ENCODE measurements at places on chromosomes 13 and 19. TPM values are rescaled to one million over a fixed set of nuclear protein-coding genes. Genes with fewer than 3 reads are reported as not detected.

CNN1 gene
- 16.4 TPM for total RNA-seq

DNA sequence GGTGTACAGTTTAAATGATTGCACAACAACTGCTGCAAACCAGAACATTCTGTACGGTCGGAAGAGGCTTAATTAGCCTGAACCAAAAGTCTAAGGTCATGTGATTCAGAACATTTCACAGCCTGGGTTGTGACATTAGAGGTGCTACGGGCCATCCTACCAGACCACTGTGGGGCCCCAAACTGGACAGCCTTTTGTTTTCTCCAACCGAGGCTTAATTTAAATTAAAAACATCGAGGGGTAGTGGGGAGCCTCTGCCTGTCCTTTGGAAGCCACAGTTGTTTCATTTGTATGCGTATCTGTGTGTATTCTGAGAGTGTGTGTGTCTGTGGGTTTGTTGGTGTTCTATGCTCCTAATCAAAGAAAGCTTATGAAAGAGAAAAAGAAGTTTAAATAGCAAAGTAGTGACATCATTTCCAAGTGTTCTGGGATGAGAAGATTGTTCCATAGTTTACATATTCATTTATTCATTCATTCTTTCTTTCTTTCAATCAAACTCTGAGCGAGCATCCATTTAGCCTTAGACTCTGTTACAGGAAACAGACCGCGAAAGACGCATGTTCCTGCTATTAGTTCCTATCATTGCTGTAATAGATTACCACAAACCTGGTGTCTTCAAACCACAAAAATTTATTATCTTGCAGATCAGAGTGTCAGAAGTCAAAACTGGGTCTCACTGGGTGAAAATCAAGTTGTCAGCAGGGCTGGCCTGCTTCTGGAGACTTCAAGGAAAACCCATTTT, 444.8 kb downstream of the FOXO1 start:
- H3K4me1 ChIP-seq = peaks cover 23% of the 10 kb centered on the region
- DNase-seq = no peak
- H3K36me3 ChIP-seq = no peaks in the 10 kb centered on the region
- H3K27me3 ChIP-seq = no peaks in the 10 kb centered on the region
- H3K4me3 ChIP-seq = no peak overlapping the region
- peak overlapping the region; percentile 70 for H3K27ac ChIP-seq

BCL3 gene
- 41.0 TPM for total RNA-seq

DNA sequence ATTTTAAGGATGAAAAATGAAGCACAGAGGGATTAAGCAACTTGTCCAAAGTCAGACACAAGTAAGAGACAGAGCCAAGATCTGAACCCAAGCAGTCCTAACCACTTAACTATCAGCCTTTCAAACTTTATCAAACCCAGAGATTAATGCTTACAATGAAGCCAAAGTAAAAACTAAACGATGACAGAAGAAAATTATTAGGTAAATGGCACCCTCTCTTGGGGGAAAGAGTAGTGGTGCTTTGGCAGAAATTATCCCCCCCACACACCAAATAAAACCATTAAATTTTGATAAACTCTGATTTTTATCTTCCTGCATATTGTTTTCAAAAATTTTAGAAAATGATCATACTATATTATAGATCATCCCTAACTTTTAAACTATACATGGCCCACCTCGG, 329.2 kb downstream of the SLC7A1 start:
- no peak for DNase-seq
- no peaks in the 10 kb centered on the region for H3K4me1 ChIP-seq
- H3K4me3 ChIP-seq = no peak overlapping the region
- no peaks in the 10 kb centered on the region for H3K36me3 ChIP-seq
- no peaks in the 10 kb centered on the region for H3K27me3 ChIP-seq
- no peak overlapping the region for H3K27ac ChIP-seq

- H3K4me3 ChIP-seq = no peak overlapping the region
- no peak for DNase-seq
- H3K4me1 ChIP-seq = peaks cover 33% of the 10 kb centered on the region
- no peak overlapping the region for H3K27ac ChIP-seq
These were observed 158.8 kb downstream of the RGCC start for GRCh38 chr13:41616151-41616550.

DNA sequence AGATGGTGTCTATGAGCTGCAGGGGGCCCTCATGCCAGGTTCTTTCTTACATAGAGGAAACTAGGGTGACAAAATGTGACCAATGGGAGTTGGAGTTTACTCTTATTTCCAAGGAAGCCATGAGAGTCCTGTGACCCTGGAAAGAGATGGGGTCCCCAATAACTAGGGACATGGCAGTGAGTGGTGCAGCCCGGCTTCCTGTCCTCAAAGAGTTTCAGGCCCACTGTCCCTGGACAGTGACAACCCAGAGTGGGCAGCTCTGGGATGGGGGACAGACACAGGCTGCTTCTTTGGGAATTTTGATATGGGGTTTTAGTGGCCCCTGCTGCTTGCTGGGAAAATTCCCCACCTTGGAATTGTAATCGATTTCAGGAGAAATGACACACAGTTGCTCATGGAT, 8.4 kb upstream of the IGFL1 start:
- H3K27me3 ChIP-seq = peaks cover 3% of the 10 kb centered on the region
- H3K36me3 ChIP-seq = no peaks in the 10 kb centered on the region
- no peak for DNase-seq

DNA sequence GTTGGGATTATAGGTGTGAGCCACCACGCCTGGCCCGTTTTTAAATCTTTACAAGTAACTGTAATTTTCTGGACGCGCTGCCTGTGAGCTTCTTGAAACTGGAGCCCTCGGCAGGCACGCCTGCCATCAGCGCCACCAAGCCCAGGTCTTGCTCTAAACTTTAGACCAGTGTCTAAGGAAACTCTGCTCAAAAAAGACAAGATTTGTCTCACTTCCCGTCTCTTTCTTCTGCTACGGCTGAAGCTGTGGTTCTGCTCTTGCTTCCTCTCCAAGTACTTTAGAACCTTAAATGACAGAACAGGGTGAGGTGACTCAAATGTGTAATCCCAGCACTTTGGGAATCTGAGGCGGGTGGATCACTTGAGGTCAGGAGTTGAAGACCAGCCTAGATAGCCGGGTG, 24.9 kb downstream of the RCN3 start:
- H3K27me3 ChIP-seq = no peaks in the 10 kb centered on the region
- peaks cover 31% of the 10 kb centered on the region for H3K36me3 ChIP-seq
- no peak overlapping the region for H3K4me3 ChIP-seq
- no peak for DNase-seq

NLRP12 gene
- 6.8 TPM for total RNA-seq

DNA sequence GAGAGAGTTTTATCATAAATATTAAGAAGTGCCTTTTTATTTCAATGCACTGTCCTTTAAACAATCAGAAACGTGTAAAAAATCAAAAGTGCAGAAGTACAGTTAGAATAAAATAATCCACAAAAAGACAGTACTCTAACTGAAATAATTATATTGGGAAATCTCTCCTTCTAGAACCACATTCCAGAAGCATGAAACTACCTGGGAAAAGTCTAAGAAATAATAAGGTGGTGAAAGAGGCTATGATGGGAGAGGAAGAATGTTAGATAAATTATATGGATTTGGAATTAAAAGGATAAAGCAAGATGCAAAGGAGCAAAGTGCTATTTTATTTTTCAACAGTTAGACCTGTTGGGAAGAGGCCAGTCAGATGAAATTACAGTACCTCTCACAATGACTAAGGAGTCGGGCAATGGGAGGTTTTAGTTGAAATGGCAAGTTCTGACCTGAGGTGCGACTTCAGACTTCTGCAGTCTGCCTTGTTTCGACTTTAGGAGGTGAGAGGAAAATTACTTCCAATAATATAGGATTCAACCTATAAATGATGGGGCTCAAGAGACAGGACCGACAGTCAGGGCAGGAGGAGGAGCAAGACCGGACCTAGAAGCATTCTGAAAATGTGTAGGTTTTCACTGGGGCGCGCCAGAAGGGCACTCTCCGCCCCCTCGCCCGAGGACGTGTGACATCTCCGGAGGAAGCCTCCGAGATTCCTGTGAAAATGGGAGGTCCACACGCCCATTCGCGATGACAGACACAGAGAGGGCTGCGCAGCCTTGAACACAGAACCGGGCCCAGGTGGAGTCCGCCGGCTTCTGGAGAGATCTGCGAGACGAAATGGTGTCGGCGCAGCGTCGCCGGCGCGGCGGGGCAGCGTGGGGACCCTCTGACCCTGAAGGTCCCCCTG, 717 bp downstream of the SPRYD7 start:
- H3K4me3 ChIP-seq = peak overlapping the region; percentile 85
- peaks cover 8% of the 10 kb centered on the region for H3K36me3 ChIP-seq
- peak overlapping the region; percentile 89 for H3K27ac ChIP-seq

PPFIA3 gene
- 4.3 TPM for total RNA-seq

PSG7 gene
- not detected for total RNA-seq

ZNF345 gene
- total RNA-seq = 7.0 TPM

PLVAP gene
- 25.9 TPM for total RNA-seq

PLK5 gene
- total RNA-seq = not detected

GRCh38 chr19:46824890-46825730, 25.5 kb downstream of the AP2S1 start:
- peak overlapping the region; percentile 3 for H3K4me3 ChIP-seq
- H3K27ac ChIP-seq = peak overlapping the region; percentile 71
- DNase-seq = peak; percentile 69
- peaks cover 16% of the 10 kb centered on the region for H3K4me1 ChIP-seq
- no peaks in the 10 kb centered on the region for H3K36me3 ChIP-seq

DNA sequence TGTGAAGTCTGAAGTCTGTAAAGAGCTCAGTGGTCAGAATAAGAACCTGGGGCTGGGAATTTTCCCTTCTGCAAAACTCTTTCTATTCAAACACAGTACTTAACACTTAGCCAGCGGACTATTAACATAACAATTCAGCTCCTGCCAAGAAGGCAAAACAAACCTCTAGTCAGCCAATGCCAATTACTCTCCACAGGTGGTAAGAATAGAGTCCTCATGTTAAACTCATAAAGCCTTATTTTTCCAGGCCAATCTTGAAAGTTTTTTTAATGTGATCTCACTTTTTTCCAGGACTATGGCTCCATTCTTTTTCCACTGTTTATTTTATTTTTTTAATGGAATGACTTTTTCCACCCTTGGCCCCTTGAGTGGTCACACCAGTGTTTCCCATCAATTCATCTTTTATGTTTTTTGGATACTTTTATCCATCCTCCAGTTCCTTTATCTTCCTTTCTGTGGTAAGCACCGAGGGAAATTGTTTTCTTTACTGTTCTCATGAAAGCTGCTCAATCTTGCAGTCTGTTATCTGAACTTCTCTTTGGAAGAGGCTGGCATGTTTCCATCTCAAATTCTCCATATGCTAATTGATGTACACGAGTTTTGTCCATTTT, 217.3 kb downstream of the LHFPL6 start:
- no peak for DNase-seq
- no peak overlapping the region for H3K27ac ChIP-seq
- peaks cover 10% of the 10 kb centered on the region for H3K4me1 ChIP-seq
- no peaks in the 10 kb centered on the region for H3K36me3 ChIP-seq

FCHO1 gene
- 8.7 TPM for total RNA-seq

CGB3 gene
- total RNA-seq = not detected

CEACAM8 gene
- total RNA-seq = 0.53 TPM

ACP7 gene
- not detected for total RNA-seq

GRCh38 chr19:11024259-11024658, 63.4 kb downstream of the SMARCA4 start:
- H3K27ac ChIP-seq = peak overlapping the region; percentile 3
- H3K27me3 ChIP-seq = no peaks in the 10 kb centered on the region
- DNase-seq = no peak

DNA sequence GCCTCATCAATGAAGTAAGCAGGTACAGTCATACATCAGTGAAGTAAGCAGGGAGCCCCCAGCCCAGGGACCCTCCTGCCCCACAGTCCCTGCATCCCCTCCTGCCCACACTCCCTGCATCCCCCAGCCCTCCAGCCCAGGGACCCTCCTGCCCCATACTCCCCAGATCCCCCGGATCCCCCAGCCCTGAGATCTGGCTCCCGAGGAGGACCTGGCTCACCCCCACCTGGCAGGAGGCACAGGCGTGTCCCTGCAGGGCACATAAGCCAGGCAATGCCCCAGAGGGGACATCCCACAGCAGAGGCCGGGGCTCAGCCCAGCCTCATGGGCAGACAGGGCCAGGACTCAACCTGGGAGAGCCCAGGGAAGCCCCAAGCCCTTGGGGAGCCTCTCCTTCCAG, 53.6 kb upstream of the TPM4 start:
- H3K27ac ChIP-seq = no peak overlapping the region
- H3K27me3 ChIP-seq = no peaks in the 10 kb centered on the region
- H3K36me3 ChIP-seq = no peaks in the 10 kb centered on the region
- no peaks in the 10 kb centered on the region for H3K4me1 ChIP-seq

DNA sequence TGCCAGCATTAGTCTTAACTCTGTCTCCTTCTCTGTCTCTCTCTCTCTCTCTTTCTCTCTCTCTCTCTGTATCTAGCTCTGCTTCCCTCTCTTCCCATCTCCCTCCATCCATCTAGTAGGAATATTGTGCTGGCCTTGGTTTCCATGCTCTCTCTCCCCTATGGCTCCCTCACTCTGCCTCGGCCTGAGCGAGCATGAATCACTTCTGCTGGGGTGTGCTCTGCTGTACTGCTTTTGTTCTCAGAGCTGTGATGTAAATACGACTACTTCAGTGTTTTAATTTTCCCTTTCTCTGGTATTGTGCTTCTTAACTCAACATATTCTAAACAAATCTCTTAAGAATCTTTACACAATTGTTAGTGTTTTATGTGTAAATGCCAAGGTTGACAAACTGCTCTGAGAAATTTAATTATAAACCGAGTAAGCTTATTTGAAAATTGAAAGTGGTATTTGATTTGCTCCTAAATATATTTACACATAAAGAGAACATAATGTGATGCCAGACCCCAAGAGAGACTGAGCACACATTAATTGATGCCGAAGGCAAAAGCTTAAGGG, 211.5 kb upstream of the KL start:
- no peak for DNase-seq
- no peak overlapping the region for H3K4me3 ChIP-seq
- H3K27me3 ChIP-seq = no peaks in the 10 kb centered on the region
- H3K4me1 ChIP-seq = no peaks in the 10 kb centered on the region
- no peaks in the 10 kb centered on the region for H3K36me3 ChIP-seq
- H3K27ac ChIP-seq = no peak overlapping the region

FOXA3 gene
- total RNA-seq = 0.68 TPM

DNA sequence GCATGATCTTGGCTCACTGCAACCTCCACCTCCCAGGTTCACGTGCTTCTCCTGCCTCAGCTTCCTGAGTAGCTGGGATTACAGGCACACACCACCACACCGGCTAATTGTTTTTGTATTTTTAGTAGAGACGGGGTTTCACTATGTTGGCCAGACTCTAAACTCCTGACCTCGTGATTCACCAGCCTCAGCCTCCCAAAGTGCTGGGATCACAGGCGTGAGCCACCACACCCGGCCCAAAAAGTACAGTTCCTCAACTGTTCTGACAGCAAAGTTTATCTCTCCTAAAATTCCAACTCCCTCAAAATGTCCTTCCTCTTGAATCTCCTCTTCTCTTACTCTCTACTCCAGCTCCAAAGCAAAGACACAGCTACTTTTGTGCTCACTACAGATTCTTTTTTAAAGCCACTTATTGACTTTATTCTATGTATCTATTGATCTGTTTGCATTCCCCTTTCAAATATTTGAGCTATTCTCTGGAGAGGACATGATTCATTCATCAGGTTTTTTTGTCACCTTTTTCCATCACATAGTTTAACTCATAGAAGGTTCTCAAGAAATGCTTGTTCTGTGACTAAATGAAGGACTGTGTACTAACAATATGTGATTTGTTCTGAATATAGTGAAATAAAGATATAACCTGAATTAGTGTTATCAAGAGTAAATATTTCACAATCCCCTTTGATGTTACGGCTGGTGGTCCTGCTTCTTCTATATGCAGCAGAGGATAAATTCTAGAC, 142.2 kb downstream of the TBC1D4 start:
- no peak overlapping the region for H3K27ac ChIP-seq
- no peak overlapping the region for H3K4me3 ChIP-seq
- H3K4me1 ChIP-seq = no peaks in the 10 kb centered on the region
- peaks cover 32% of the 10 kb centered on the region for H3K36me3 ChIP-seq

CEACAM19 gene
- total RNA-seq = 7.7 TPM

GRCh38 chr19:15197942-15198341, 2.9 kb downstream of the NOTCH3 start:
- H3K27me3 ChIP-seq = peaks cover 23% of the 10 kb centered on the region
- no peak overlapping the region for H3K27ac ChIP-seq
